ENCODE measurements at places on chromosomes 2 and 18.

DNA sequence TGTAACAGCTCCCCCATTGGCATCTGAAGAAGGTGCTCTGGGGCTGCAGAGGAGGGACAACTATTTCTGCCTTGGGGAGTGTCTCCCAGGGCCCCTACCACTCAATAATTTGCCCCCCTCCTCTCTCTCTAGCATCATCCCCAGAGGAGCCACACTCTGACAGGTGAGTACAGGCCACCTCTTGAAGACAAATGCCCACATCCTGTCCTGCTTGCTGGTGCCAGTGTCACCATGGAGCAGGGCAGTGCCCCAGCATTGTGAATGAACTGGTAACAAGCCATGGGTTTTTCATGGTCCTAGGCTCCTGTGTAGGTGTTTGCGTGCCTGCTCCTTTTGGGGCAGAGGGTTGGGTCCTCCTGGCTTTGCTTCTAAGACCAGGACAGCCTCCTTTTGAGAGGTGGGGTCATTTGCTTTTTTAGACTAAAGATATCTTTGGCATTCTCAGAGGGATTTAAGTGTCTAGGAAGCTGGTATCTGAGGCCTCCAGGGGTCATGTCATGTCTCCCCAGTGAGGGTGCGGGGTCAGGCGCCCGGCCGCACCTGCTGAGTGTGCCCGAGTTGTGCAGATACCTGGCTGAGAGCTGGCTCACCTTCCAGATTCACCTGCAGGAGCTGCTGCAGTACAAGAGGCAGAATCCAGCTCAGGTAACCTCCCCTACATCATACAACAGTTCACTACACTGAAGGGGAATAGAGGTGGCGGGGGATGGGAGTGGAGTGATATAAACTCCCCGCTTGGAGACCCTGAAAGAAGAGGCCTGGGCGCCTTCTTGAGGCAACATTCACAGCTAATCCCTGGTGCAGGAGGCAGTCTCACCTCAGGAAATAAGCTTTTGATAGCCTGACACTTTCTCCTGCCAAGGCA, 1.8 kb downstream of the RETREG2 start:
- no peak for DNase-seq

DNA sequence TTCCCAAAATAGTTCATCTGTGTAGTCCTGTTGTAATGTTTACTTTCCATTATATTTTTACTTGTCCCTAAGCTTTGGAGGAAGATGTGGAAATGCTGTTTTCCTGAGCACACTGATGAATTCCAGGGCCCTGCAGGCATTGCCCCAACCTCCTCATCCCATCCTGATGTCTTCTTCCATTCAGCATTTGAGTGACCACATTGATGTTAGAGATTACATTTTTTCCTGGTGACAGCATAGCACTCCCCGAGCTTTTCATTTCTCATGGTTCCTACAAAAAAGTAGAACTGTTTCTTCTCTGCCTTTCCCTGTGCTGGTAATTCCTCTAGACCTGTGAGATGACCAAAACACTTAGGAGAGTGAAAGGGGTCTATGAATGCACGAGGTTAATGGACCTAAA, 4.8 kb downstream of the IL36A start:
- no peak for DNase-seq

DNA sequence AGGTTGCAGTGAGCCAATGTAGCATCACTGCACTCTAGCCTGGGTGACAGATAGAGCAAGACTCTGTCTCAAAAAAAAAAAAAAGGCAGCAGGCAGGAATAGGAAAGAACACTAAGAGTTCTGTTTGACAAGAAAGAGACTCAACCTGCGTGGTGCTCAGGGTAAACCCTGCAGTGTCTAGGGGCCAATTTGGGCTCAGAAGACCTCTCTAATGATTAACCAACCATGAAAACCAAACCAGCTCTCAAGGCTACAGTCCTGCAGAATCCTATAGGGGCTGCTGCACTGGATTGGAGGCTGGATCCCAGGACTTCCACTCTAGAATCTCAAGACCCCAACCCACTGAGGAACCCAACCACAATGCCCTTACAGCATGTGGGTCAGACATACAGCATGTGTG, 2.4 kb downstream of the TRABD2A start:
- DNase-seq: no peak

DNA sequence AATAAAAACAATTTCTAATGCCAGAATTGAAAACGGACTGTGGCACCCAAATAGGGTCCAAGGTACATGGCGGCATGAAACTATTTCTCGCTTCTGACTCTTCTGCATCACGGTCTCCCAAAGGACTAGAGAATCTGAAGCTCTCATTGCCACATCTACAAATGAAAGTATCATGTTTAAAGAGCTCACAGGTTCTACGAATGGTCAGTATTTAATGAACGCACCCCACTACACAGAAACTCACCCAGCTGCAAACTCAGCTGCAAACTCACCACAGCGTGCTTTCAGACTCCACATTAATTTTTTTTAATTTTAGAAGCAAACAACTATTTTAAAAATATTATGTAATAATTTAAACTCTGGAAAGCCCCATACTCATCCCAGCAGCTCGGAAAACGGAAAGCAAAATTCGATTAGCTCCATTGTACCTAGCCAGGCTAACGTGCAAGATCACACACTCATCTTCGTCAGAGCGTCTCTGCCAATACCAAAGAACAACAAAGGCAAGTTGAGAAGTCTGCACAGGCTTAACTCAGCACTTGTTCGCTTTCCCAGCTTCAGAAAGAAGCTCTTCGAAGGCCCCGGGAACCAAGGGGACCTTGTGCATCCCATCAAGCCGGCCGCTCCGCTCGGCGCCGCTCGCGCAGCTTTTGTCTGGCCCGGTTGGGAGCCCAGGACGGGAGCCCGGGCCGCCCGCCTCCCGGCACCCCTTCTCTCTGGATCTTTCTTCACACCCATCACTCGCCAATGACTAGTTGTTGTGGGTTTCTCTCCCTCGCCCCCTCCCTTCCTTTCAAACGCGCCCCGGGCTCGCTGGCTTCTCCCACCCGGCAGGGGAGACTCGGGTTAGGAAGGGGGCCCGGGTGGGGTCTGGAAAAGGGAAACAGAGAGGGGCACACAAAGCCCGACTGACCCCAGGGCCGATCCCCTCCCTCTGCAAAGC, 785 bp downstream of the CLASP1 start:
- peak; percentile 75 for DNase-seq

Data from astrocyte of the hippocampus (primary cell).